Skeletal muscle cell (primary cell): ENCODE measurements at places on chromosomes 7 and 10.

GRCh38 chr7:83643739-83644138, 5.2 kb downstream of the SEMA3E start:
- DNase-seq, result no peak

- no peak for DNase-seq
These were observed 172.4 kb upstream of the MKI67 start for GRCh38 chr10:128298587-128298986.

GRCh38 chr7:121187676-121188075, 141.1 kb upstream of the WNT16 start:
- DNase-seq, result peak; percentile 49

DNA sequence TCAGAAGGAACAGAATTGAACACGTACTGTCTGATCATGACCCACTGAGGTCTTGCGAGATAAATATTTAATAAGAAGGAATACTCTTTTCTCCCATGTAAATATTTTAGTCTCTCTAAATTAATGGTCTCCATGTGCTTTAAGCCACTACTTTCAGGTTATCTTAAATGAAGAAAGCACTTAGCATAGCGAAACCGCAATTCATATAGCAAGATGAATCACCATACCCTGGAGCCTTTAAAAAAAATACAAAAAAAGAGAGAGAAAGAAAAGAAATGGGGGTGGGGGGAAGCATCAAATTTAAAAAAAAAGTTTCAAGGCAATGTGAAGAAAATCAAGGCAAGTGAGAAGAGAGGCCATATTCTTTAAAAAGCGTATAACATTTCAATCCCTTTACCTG, 82.5 kb downstream of the CTTNBP2 start:
- DNase-seq, result no peak

DNA sequence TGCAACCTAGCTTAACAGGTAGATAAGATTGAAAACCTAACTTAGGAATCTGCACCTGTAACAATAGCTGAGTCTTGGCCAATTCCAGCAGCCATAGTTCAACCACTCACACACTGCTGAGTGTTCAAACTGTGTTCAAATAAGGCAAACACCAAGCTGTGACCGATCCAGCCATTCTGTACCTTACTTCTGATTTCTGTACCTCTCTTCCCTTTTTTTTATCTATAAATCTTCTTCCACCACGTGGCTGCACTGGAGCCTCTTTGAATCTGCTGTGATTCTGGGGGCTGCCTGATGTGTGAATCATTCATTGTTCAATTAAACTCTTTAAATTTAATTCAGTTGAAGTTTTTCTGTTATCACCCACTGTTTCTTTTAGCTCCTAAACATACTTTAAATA, 15.7 kb upstream of the FOXL3 start:
- DNase-seq, result no peak

DNA sequence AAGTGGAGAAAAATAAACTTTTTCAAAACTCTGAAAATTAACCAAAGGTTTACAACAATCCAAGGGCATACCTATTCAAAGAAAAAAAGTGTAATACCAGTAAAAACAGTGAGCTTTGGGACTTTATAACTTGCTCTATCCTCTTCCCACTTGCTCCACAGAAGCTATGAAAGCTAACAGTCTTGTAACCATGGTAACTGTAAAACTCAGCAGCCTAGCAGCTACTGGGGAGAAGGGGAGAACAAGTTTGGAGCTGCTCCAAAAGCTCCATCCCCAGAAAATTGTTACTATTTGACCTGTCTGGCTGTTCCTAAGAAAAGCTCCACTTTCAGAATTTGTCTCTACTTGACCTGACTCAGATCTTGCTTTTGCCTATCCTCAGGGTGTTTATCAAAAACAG, 191.5 kb downstream of the OTUD1 start:
- DNase-seq, result no peak

GRCh38 chr10:106023329-106023728, 1141.2 kb downstream of the SORCS1 start:
- no peak for DNase-seq

- DNase-seq, result peak; percentile 96
These were observed 3.4 kb downstream of the CAV1 start for GRCh38 chr7:116528008-116528789.

GRCh38 chr10:132219486-132219885, 32.7 kb downstream of the DPYSL4 start:
- DNase-seq, result no peak

DNA sequence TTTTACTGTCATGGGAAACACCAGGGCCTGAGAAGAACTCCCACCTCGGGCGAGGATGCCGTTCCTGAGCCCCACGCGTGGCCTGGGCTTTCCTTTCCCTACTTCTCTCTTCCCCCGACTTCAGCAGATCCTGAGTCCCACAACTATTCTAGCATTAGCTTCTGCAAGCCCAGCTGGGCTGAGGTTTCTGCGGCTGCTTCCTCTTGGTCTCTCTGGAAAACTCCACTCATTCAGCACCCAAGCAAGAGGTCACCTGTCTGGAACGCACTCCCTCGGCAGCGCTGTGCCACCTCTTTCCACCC, 761 bp upstream of the DOCK1 start:
- no peak for DNase-seq

DNA sequence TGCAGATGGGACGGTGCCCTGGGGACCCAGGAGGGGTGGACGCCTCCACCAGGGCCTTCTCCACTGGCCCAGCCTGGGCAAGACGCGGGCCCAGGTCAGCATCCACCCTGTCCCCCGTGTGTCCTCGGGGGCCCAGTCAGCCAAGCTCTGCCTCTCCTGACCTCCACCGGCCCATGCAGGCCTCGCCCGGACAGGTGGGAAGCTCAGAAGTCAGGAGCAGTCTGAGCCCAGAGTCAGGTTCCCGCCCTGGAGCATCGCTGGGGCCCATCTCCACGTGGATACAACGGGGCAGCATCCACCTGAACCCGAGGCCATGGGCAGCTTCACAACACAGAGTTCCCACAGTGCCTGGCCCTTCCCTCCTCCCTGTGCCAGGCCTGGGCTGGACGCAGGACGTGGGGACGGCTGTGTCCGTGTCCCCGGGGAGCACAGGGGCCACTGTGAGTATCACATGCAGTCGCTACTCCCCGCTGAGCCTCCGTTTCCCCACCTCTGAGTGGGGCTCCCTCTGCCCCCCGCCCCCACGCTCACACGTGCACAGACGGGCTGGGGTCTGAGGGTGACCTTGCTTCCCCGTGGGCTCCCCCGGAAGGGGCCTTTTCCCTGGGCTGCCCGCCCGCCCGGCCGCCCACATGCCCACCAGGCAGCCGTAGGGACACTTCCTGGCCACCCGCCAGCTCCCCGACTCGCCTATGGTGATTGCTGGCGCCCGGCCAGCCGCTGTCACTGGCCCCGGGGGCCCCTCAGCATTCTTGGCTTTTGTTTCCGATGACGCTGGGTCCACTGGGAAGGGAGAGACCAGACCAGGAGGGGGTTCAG, 64.3 kb downstream of the PDGFA start:
- DNase-seq, result no peak

- DNase-seq, result no peak
These were observed 63.0 kb downstream of the RALA start for GRCh38 chr7:39686261-39686924.

DNA sequence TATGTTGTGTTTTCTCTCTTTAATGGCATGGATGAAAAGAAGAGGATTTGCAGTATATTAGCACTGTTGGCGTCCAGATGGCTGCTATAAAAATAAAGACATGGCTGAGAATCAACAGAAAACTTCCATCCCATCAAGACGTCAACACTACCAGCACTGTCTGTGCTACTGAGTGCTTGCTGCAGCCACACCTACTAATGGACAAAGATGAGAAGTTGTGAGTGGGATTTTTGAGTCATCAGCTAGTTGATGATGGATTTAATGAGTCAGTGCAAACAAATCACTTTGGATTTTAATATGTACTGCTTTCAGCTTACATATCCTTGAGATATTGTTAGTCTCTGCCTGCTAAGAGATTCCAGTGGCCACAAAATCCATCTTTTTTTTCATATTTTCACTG, 631.0 kb upstream of the ANKRD30A start:
- DNase-seq, result peak; percentile 84

DNA sequence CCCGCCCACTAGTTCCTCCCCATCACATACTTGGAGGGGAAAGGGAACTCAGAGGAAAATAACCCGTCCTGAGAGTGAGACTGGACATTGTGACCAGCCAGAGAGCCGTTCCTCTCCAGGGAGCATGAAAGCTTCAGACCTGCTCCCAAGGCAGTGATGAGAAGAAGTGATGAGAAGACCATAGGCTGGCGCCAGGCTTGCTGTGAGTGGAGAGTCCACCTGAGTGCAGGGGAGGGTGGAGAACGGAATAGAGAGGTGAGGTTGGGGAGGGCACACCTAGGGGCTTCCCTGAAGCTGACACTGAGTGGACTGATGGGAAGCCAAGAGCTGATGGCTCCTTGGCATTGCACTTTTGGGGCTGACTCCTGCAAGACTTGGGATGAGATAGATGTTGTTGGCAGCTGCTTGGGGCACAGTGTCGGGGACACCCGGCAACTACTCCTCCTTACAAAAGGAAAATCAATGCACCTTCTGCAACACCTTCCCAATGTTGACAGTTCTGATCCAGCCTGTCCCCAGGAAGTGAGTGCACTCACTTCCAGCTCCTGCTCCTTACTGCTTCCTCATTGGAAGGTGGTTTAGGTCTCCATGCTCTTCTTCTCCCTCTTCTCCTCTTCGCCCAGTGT, 79.4 kb downstream of the EMX2 start:
- no peak for DNase-seq

DNA sequence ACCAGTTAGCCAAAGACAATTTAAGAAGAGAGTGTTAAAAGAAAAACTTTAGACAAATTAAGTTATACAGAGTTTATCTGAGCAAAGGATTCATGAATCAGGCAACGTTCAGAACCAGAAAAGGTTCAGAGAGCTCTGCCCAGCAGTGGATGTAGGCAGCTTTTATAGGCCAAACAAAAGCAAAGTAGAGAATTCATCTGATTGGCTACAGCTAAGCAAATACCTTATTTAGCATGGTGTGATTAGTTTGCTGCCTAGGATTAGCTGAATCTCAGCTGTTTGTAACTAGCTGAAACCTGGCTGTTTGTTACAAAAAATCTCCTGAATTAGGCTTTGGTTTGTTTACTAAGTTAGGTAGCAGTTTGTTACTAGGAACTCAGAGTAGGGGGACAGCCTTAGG, 66.0 kb downstream of the SLC25A40 start:
- no peak for DNase-seq

- DNase-seq, result no peak
These were observed 11.1 kb downstream of the KCTD7 start for GRCh38 chr7:66639773-66640172.

- no peak for DNase-seq
These were observed 118.9 kb downstream of the CFAP58 start for GRCh38 chr10:104472505-104472904.

DNA sequence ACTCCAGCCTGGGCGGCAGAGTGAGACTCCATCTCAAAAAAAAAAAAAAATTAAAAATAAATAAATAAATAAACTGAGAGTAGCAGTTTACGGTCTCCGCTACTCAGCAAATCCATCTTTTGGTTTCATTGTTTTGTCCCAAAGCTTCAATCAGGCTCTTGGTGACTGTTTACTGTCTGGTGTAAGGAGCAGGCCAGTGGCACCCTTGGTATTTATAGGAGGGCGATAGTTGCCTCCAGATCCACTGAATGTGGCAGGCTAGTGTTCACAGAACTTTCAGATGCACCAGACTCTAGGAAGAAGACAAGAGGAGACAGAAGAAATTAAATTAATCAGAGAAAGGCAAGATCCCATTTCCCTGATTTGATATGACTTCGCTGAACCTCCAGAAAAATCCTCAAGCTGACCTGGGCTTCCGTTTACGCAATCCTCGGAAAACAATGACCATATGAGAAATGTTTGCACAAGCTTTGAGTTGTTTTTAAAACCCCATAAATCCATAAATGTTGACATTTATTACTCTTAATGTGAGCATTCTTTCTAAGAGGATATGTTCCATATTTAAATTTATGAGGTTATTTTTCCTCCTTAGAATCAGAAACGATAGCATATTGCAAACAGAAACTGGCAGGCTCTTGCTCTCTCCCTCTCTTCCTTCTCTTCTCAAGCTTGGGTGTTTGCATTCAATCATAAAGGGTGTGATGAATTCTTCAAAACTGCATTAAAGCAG, 7.1 kb upstream of the MUC3A start:
- no peak for DNase-seq

DNA sequence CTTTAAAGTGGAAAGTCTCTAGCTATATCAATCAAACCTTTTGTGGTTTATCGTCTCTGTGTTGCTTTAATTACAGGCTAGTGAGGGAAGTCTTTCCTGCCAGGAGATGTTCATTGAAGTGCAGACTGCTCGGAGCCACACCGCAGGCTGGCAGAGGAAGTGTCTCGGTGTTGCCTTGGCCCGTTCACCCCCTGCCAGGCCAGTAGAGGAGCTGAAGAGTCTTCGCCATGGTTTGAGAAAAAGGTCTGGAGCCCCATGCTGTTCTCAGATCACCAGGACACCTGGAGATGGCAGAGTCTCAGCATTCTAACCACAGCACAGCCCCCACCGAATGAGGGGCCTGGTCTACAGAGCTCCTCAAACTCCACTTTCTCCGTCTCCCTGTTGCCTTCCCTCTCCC, 275.9 kb upstream of the PLPP4 start:
- no peak for DNase-seq

DNA sequence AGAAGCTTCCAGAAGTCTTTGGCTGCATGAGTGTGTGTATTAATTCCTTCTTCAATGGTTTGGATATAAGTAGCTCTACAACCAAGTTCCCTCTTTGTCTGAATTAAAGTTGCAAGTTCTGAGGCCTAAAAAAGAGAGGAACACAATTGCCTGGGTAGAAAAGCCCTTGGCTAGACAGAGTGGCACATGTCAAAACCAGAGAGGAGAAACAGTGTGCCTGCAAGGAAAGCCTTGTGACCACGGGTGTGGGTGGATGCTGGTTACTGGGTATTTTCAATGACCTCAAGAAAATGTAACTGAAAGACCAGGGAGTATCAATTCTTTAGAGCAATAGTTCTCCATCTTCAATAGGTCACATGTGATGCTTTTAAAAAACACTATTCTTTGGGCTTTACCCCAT, 148.3 kb downstream of the SVIL start:
- DNase-seq, result no peak

DNA sequence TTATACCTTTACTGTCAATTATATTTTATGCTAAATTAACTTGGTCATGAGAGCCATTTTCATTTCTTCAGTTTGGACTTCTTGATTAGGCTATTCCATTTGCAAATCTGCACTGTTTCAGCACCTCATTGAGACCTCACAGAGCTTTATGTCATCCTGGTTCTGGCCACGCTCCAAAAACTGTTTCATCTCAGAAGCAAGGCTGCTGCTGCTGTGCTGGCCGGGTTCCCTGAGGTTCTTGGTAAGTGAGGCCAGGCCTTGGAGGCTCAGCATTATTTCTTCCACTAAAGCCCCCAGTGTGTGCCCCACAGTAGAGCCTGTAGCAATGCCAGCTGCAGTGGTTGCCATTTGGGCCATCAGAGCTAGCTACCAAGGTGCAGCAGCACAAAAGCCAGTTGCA, 7.8 kb upstream of the ZNF485 start:
- DNase-seq, result no peak

DNA sequence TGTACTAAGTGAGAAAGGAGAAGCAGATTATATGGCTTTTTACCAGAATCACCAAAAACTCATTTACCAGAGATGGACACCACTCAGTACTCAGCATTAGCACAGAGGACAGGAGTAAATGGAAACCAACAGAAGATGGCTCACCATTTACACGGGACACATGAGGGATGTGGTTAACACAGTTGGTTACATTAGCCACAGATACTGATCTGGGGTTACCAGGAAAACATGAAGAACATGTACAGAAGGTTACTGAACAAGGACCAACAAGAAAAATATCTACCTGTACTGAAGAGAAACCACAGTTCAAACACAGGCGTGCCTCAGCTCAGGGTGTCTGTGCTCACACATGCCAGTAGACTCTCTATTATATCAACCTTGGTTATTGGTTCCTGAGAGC, 1285.8 kb upstream of the SORCS1 start:
- no peak for DNase-seq

- DNase-seq, result no peak
These were observed 147.5 kb downstream of the SEMA3D start for GRCh38 chr7:85039196-85039923.
